ENCODE measurements at places on chromosomes 6 and 20.

GRCh38 chr6:165206798-165207197 is 102.6 kb downstream of the C6orf118 start:
- no peak for DNase-seq

- peak; percentile 60 for DNase-seq
Measured at GRCh38 chr6:149938571-149939355, 3.1 kb upstream of the ULBP2 start.

DNA sequence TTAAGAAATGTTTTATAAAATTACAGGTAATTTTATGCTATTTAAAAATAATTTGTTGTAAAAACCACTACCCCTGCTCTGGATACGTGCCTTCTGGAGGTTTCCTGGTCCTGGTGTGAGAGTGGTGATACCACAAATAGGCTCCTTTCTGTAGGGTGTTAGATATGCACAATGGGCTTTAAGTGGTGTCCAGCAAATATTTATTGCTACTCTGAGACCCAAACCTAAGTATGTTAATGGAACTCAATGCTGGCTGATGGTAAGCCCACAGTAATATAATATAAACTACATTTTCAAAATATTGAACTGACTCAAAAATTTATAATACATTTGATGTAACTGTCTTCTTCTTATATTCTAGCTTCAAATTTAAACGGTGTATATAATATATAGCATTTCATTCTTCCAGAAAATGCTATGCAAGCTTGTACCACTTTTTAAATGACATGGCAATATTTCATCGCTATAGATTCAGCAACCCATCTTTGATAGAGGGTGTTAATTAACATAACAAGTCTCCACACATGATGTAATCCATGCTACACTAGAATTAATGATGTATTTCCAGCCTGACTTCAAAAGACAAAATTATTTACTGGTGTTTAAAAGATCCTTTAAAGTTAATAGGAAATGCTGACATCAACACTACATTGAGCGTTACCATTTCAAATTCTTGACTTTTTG is 161.9 kb downstream of the DST start:
- DNase-seq: no peak

GRCh38 chr20:48310305-48310704 is 517.5 kb downstream of the PREX1 start:
- no peak for DNase-seq

GRCh38 chr6:54255886-54256285 is 52.4 kb upstream of the TINAG start:
- DNase-seq: no peak

GRCh38 chr6:4401408-4402368 is 266.3 kb upstream of the ECI2 start:
- peak; percentile 37 for DNase-seq
